Activated CD8-positive, alpha-beta T cell treated with anti-CD3 and anti-CD28 coated beads for 36 hours (primary cell): ENCODE measurements at places on chromosomes 5 and 9. TPM values are rescaled to one million over a fixed set of nuclear protein-coding genes. Genes with fewer than 3 reads are reported as not detected.

DNA sequence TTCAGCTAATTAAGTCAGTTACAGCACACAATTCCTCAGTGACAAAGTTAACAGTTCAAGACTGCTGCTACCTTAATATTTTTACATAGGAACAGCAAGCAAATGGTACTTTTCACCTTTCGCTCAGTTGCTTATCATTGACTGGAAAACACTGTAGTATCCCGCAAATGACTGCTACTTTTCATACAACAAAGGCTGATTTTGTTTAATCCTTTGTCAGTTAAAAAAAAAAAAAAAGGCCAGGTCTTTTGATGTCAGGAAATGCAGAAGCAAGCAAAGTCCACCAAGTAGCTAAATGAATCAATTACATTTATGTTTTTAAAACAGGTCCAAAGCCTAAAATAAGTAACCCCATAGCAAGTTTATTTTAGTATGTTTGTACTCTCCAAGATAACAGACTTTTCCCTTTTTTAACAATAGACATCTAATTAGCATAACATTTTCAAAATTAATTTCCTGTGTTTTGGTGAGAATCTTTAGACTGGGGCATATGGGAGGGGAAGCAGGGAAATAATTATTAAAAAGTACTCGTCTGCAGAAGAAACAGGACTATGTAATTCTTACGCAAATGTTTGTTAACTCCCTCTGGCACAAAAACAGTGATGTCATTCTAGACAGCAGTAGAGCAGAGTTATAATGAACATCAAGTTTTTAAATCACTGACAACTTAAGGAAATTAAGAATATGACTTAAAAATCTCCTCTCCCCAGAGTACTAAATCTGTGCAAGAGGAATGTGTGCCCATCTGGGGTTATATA is 9.6 kb downstream of the PFDN1 start:
- no peak for DNase-seq

GRCh38 chr5:32413466-32414263 is 30.9 kb downstream of the ZFR start:
- DNase-seq: no peak

DNA sequence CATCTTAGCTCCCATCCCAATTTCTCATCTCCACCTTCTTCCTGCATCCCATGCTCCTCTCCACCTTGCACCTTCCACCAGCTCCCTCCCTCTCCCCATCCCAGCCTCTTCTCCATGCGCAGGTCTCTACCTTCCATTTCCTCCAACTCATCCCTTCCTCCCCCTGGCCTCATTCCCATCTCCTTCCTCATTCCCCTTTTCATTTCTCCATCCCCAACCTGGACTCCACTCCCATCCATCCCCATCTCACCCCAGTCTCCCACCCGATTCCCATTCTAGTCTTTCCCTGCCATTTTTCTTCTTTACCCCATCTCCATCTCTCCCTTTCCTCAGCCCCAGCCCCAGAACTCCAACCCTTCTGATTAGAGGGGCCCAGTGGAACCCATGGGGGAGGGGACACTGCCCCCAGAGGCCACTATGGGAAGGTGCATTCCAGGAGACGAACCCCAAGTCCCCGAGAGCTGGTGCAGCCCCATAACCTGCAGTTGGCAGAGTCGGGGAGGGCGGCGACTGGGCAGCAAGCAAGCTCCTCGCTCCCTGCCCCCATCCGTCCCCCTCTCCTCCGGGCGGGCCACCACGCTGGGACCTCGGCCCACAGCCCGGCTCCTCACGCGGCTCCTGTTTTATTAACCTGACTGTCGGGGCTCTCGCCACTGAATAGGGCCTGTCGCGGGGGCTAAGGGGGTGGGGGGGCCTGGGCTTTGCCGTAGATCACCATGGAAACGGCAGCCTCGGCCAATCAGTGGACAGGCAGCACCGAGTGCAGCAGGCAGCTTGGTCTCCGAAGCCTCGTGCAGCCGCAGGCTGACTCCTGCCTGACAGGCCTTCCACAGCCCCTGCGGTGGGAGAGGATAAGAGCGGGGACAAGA is 66.7 kb downstream of the PCDH1 start:
- peak; percentile 49 for DNase-seq

DNA sequence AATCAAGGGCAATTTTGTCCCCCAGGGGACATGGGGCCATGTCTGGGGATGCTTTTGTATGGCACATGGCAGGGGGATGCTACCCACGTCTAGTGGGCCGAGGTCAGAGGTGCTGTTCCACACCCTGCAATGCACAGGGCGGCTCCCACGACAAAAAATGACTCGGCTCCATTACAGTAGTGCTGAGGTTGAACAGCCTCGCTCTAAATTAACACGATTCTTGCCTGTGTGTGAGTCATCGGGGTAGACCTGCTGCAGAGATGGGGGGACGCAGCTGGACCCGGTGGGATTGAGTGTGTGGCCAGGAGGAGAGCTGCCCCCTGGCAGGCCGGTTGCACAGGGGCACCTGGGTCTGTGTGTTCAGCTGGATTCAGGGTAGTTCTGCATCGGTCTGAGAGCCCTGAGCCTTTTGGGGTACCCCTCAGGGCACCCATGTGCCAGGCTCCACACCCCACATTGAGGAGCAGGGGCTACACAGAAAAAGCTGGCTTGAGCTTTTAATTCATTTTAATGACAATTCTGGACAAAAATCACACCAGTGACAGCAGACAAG is 20.0 kb upstream of the COL5A1 start:
- no peak for DNase-seq

DNA sequence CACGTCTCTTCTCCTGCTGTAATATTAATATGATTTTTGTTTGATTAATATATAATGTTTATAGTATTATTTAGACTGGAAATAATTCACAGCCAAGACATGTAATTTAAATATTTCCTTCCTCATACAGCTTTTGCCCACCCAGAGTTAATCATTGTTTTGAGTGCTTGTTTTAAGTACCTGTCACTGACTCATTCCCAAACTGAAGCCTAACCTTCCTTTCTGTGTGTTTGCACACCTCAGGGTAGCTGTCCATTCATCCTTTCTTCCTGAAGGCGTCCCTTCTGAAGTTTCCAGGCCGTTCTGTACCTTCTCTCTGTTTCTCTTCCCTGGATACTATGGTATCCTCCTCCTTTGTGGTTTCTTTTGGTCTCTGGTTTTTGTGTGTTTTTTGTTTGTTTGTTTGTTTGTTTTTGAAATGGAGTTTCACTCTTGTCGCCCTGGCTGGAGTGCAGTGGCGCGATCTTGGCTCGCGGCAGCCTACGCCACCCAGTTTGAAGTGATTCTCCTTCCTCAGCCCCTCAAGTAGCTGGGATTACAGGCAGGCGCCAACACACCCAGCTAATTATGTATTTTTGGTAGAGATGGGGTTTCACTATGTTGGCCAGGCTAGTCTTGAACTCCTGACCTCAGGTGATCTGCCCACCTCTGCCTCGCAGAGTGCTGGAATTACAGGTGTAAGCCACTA is 312.4 kb downstream of the DOCK8 start:
- no peak for DNase-seq

- DNase-seq: no peak
Measured at GRCh38 chr9:8899511-8899910, 1099.9 kb upstream of the DMAC1 start.

DNA sequence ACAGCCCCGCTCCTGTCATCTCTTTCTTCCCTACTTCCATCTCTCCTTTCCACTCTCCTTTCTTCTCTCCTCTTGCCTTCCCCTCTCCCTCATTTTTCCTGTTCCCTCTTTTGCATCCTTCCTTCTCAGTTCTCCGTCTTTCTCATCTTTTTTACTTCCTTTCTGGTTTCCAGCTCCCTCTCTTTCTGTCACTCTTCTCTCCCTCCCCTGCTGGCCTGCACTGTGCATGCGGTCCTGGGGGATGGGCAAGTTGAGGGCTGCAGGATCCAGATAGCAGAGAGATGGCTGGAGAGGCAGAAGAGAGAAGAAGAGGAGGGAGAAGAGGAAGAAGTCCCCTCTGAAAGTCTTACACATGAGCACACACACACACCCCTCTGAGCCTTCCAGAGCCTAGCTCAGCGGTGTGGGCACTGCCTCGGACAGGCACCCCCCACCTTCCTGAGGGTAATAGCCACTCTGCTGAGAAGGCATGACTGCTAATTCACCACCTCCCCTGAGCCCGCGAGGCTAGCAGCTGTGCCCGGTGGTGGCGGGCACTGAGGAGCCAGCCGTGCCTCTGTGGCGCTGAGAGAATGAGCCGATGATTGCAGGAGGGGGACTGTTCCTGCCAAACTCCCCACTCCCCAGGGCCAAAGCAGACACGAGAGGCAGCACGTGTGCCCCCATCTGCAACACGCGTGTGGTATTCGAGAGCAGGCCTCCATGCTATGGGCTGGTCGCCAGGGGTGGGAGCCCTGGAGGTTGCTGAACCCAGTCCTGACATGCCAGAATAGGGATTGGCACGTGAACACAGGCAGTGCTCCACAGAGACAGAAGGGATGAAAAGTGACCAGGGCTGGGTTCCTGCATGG is 3.7 kb upstream of the CAMK2A start:
- no peak for DNase-seq

DNA sequence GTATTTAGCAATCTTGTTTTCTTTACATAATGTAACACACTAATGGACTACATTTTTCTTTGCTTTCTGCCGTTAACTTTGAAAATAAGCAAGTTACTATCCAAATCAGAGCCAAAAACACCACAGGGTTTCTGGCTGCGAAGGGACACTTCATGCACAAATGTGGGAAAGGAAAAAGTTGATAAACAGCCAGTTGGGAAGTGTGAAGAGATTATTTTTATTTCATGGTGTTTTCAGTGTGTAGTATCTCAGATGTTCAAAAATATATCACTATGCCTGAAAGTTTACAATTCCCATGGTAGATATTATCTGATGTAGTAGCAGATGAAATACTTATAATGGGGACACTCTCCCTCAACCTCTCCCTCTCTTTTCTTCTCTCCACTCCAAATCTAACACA is 135.3 kb downstream of the CETN3 start:
- DNase-seq: no peak

GRCh38 chr5:137497396-137498290 is 1.5 kb downstream of the SPOCK1 start:
- DNase-seq: no peak

GRCh38 chr9:119986713-119987112 is 593.3 kb downstream of the CDK5RAP2 start:
- no peak for DNase-seq

DNA sequence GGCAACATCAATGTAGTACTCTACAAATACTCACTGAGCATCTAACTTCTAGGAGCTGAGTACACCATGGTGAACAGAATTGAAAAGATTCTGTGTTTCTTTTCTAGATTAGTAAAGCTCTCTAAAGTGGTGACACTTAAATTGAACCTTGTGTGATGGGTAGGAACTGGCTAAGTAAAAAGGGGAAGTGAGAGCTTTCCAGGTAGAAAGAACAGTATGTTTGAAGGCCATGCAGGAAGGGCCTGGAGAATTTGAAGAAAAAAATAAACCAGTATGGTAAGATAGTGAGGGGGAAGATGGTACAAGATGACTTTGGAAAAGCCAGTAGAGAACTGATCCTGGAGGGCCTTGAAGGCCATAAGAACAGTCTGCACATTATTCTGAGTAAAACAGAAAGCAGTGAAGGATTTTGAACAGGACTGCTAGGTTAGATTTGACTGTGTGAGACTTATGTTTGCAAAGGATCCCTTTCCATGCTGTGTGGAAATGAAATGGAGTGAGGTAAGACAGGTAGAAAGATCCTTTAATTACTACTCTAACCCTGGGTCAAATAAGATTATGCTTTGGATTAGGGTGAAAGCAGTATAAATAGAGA is 46.7 kb upstream of the UBQLN1 start:
- DNase-seq: no peak

DNA sequence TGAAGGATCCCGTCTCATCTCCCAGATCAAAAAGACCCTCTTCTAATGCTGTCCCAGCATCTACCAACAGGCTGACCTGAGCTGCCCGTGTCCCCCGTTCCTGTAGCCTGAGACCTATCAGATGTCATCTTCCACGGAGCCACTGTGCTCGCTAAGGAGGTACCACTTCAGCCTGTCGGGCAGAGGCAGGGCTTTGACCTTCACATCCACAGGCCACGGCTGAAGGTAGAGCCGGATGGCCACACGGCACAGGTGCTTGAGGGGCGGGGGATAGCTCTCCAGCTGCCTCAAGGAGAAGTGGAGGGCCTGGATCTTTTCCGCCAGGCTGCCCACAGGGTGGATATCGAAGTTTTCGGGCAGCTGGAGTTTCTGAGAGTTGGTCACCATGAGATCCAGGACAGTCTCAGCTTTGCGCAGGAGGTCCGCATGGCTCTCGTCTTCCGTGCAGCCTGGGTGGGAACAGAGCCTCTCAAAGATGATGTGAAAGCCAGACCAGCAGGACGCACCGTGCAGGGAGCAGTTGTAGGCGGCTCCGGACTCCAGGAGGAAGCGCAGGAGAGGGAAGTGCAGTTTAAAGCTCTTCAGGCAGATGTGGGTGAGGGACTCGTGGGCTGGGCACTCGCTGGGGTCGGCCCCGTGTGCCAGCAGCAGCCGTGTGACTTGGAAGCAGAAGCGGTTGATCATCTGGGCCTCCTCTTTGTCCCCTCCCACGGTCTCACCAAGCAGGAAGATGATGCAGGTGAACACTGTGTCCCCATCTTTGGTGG is 4.1 kb downstream of the ASB6 start:
- DNase-seq: no peak

GRCh38 chr9:27183701-27184100 is 74.7 kb downstream of the TEK start:
- DNase-seq: no peak

DNA sequence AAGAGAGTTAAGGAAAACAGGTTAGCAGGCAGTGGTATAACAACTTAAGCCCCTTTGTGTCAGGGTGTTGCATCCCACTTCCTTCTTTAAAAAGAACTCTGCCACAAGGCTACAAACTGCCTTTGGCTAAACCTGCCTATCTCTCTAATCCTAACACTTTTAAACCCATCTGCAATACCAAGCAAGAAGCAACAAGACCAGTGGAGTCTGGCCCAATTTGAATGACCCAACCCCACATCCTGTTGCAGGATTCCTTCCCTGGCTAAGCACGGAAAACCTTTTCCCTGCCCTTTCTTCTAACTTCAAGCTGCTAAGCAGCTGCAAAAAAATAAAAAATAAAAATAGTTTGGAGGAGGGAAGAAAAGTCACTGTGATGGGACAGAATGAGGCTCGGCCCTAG is 27.1 kb downstream of the ABCA1 start:
- DNase-seq: no peak

- DNase-seq: no peak
Measured at GRCh38 chr9:38031594-38031993, 37.4 kb downstream of the SHB start.

The NR4A3 gene
- total RNA-seq: 112 TPM

The CD274 gene
- 12.2 TPM for total RNA-seq

The CDHR2 gene
- total RNA-seq: 0.47 TPM

The STING1 gene
- total RNA-seq: 46.3 TPM

The ADAMTSL1 gene
- not detected for total RNA-seq

The TRMO gene
- 13.3 TPM for total RNA-seq

The ARSI gene
- not detected for total RNA-seq

The INSL4 gene
- not detected for total RNA-seq
